ENCODE measurements at places on chromosomes 11 and 22. TPM values are rescaled to one million over a fixed set of nuclear protein-coding genes. Genes with fewer than 3 reads are reported as not detected.

DNA sequence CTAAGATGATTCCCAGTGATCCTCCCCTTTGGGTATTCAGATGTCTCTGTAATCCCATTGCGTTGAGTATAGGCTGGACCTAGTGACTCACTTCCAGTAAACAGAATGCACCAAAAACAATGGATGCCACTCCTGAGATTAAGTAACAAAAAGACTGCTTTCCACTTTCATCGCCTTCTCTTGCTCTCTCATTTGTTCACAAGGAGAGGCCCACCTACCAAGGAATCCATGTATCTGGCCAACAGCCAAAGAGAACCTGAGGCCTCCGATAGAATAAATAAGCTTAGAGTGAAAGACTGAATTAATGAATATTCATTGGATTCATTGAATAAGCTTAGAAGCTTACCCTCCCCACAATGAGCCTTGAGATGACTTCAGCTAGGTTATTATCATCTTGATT, 454.6 kb downstream of the KCNA4 start:
- DNase-seq = no peak
- no peak overlapping the region for H3K27ac ChIP-seq
- no peaks in the 10 kb centered on the region for H3K27me3 ChIP-seq
- H3K4me1 ChIP-seq = no peaks in the 10 kb centered on the region
- no peaks in the 10 kb centered on the region for H3K36me3 ChIP-seq
- no peak overlapping the region for H3K4me3 ChIP-seq

DBX1 gene
- not detected for total RNA-seq

TMEM151A gene
- total RNA-seq = not detected

DNA sequence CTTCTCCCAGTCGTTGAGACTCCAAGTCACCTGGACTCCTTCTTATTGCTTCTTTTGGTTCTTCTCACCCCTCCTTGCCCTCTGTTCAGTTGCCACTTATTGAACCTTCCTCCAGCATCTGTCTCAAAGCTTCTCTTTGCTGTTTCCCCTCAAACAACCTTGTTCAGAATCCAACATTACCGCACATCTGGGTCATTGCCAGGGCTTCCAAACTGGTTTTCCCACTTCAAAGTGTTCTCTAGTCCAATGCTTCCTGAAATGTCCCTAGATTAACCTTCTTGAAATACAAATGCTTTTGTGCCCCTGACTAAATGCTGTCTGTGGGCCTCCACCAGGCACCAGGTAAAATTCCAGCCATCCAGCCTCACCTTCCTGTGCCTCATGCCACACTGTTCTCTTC, 100.8 kb upstream of the TTC12 start:
- no peak overlapping the region for H3K4me3 ChIP-seq
- H3K27me3 ChIP-seq = peaks cover 1% of the 10 kb centered on the region
- no peak overlapping the region for H3K27ac ChIP-seq

EMID1 gene
- not detected for total RNA-seq

DNA sequence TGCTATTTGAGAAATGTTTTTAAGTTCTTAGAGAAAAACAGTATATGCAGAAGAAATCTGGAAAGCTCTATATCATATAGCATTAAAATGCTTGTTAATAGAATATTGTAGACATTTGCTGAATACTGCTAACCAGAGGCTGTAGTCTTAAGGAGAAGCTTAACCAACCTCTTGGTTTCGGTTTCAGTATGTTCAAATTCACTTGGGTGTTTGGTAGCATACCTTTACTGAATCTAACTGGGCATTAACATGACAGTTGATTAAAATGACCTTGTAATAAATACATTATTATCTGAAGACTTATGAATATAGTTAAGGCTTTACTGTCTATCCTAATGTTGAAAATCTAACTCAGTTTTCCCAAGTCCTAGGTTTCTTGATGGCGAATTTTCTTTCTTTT, 5.4 kb downstream of the PCF11 start:
- H3K27ac ChIP-seq = peak overlapping the region; percentile 66
- peaks cover 42% of the 10 kb centered on the region for H3K4me1 ChIP-seq
- peak overlapping the region; percentile 100 for H3K4me3 ChIP-seq
- no peak for DNase-seq

- peaks cover 13% of the 10 kb centered on the region for H3K36me3 ChIP-seq
- H3K27me3 ChIP-seq = peaks cover 2% of the 10 kb centered on the region
- DNase-seq = no peak
Measured at GRCh38 chr22:49476176-49476575, 351.5 kb downstream of the BRD1 start.

THY1 gene
- total RNA-seq = 884 TPM

- no peak overlapping the region for H3K4me3 ChIP-seq
- DNase-seq = peak; percentile 76
- peak overlapping the region; percentile 87 for H3K27ac ChIP-seq
- H3K27me3 ChIP-seq = no peaks in the 10 kb centered on the region
- H3K36me3 ChIP-seq = peaks cover 51% of the 10 kb centered on the region
- peaks cover 51% of the 10 kb centered on the region for H3K4me1 ChIP-seq
Measured at GRCh38 chr11:11946180-11946579, 62.2 kb downstream of the DKK3 start.

- H3K4me1 ChIP-seq = no peaks in the 10 kb centered on the region
- H3K27me3 ChIP-seq = peaks cover 2% of the 10 kb centered on the region
- no peaks in the 10 kb centered on the region for H3K36me3 ChIP-seq
- no peak overlapping the region for H3K27ac ChIP-seq
- no peak overlapping the region for H3K4me3 ChIP-seq
Measured at GRCh38 chr22:47547239-47547661, 784.8 kb downstream of the TBC1D22A start.

All from HFFc6 (cell line).